ENCODE measurements at places on chromosomes 1 and 21.

DNA sequence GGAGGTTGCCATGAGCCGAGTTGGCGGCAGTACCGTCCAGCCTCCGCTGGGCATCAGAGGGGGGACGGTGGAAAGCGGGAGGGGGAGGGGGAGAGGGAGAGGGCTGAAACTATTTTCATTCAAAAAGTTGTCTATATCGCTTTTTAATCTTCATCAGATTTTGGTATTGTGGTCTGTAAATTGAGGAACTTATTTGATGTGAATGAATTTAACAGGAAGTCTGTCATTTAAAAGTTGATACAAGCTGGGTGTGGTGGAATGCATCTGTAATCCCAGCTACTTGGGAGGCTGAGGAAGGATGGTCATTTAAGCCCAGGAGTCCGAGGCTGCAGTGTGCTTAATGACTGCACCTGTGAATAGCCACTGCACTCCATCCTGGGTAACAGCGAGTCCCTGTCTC lies 3.0 kb upstream of the EPHX4 start:
- DNase-seq: no peak

DNA sequence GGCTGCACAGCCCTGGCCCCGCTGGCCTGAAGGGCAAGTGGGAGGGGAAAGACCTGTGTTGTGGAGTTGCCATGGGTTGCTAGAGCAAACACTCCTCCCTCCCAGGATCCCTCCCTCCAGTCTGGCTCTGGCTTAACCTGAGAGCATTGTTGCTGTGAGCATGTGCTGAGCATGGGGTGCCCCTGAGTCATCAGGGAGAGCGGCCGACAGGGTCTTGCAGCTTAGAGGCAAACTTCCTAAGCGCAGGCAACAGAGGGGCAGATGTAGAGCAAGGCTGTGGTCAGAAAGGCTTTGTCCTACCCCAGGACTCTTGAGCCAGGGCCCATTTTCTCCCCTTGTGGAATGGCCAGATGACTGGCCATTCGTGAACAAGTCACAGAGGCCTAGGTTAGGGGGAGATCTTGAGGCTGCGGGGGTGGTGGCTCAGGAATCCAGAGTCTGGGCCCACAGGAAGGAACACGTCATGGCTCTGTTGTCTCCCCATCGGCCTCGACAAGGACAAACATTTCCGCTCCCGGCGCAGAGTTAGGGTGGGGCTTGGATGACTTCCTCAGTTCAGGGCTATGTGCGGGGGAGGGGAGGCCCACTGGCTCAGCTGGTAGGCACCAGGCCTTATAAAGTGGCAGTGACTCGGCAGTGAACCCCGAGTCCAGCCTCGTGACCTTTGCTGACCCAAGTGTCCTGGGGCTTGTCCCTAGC lies 362 bp upstream of the DYNLT4 start:
- DNase-seq: peak; percentile 92

GRCh38 chr1:243883551-243883950 lies 33.5 kb upstream of the AKT3 start:
- DNase-seq: no peak

GRCh38 chr1:21503706-21504377 lies 5.4 kb upstream of the ALPL start:
- no peak for DNase-seq

DNA sequence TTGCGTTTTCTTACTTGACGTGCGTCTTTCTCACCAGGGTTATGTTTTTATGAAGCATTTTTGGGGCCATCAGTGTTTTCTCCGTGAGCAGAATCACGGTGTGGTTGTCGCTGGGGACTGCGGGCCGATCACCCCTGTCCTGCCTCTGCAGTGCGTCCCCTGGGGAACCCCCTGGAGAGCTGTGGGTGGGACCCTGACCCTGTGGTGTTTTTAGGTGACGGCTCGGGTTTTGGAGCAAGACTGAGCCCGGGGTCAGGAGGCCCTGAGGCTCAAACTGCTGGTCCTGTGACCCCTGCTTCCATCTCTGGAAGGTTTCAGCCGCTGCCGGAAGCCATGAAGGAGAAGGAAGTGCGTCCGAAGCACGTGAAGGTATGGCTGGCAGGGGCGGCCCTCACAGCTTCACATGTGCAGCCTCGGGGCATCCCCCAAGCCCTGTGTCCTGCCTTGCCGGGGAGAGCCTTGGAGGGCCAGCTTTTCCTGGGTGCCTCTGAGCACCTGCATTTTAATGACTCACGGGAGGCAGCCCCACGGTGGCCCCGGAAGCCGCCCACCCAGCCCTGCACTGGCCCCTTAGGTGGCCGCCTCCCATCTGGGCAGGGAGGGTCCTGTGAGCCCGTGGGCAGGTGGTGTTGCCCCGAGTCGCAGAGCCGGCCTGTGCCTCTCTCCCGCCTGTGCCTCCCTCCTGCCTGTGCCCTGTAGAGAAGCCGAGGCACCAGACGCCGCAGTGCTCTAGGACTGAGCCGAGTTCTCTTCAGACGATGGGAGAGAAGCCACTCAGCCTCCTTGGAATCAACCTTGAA lies 36.7 kb upstream of the DIP2A start:
- no peak for DNase-seq

DNA sequence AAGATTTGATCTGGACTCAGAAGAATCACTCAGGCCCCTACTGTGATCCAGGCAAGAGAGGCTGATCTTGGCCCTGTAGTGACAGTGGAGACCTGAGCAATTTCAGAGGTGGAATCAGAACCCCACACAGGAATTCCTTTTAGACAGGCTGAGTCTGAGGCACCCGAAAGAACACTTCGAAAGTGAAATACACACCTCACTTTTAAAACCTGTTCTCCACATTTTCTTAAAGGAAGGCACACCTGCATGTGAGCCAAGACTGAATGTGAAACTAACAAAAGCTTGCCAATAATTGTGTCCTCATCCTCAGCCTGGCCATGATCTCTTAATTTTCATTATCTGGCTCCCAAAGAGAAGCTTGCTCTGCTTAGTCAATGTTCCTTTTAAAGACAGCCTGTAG lies 32.2 kb downstream of the SIPA1L2 start:
- DNase-seq: no peak

- no peak for DNase-seq
These were observed 642.7 kb downstream of the NPHP4 start for GRCh38 chr1:5349526-5349925.

DNA sequence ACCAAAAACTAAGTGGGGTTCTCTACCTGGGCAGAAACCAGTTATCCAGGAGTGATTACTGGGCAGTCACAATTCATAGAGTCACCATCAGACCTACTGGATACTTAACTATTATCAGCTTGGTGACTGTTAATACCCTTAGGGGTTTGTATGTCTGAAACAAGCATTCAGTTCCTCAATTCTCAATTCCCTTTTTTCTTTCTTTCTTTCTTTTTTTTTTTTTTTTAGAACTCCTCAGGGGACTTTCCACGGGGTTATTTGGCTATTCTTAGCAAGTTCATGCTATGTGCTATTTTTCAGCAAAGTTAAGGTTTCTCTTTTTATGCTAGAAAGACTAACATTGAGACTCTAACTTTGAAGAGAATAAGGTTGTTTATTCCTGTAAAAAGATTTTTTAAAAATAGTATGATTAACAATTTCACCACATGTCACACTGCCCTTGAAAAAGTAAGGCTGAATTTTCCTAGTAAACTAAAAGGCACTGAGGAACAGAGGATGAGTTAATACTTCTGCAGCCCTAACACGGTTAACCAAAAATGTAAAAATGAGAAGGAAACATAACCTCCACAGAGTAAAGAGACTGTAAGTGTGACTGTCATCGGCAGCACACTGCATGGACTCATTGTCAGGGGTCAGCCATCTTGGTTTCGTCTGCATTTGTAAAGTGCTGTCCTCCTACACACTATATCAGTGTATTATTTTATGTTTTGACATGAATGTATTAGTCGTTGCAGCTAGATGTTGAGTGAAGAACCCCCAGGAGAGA lies 310.2 kb downstream of the NTNG1 start:
- no peak for DNase-seq

GRCh38 chr1:27275696-27276095 lies 41.3 kb downstream of the WDTC1 start:
- no peak for DNase-seq

DNA sequence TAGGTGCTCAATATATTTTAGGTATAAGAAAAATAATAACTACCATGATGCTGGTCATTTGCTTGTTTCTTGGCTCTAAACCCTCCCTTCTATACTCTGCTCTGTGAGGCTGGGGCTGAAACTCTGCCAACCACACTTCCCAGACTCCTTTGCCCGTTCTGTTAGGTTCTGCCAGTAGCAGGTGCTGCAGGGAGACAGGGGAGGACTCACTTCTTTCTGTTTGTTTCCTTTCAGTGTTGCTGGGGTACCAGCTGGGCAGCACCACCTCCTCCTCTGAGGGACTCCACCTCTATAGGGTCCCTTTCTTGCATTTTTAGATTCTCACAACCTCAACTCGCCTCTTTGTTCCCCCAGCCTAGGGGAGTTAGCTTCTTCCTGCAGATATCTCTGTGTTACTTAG lies 17.0 kb upstream of the SH2D2A start:
- no peak for DNase-seq

GRCh38 chr1:75765697-75766355 lies 20.2 kb upstream of the RABGGTB start:
- no peak for DNase-seq

DNA sequence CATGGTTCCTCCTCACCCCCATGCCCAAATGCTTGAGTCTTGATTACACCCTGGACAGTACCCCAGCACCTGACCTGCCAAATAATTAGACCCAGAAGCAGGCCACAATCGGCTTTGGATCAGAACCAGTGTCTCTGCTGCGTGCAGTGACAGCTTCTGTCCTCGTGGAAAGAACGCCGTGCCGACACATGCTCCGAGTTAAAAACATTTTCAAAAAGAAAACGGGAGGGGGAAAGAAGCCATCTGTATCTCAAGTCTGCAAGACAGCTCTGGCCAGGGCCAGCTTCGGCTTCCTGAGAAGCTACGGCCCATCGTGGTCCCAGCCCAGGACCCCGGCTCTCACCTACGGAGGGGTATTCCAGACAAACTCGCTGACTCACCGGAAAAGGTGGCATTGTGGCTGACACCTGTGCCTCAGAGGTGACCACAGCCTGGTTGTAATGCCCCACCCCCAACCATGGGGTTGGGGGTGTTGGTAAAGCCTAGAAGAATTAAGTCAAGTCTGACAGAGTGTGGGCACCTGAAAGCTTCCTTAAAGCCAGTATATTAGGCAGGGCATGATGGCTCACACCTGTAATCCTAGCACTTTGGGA lies 25.8 kb downstream of the SSBP3 start:
- DNase-seq: no peak

GRCh38 chr1:55958498-55958897 lies 620.9 kb downstream of the PLPP3 start:
- no peak for DNase-seq

GRCh38 chr1:41365772-41366454 lies 4.7 kb downstream of the FOXO6 start:
- no peak for DNase-seq

GRCh38 chr1:41621791-41622190 lies 137.3 kb upstream of the EDN2 start:
- DNase-seq: no peak

GRCh38 chr21:36516281-36516680 lies 36.4 kb upstream of the CLDN14 start:
- DNase-seq: no peak

- DNase-seq: no peak
These were observed 143.9 kb downstream of the GALNT2 start for GRCh38 chr1:230210981-230211336.

DNA sequence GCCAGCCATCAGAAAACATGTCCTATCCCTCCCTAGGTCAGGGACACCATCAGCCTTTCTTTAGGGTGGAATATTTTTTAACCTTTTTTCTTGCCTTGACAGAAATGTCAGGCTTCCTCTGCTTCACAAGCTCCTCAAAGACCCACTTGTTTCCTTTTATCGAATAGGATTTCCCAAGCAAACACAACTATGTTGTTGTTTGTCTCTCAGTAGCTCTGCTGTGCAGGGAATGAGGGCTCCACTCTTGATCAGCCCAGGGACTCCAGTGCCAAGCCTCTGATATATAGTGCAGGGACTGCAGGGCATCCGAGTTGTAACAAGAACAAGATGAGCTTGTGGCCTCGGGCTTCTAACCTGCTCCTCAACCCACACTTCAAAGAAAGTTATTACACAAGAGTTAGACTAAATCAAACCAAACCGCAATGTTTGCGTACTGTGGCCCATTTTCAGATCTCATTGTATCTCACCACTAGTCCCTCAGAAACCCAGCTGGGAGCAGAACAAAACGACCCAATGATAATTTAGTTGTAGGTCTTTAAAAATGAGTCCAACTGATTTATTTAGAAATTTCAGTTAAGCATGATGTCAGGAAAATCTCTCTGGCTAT lies 108.1 kb downstream of the ATG4C start:
- DNase-seq: no peak

- DNase-seq: no peak
These were observed 167.3 kb downstream of the ZZZ3 start for GRCh38 chr1:77514921-77515776.

- no peak for DNase-seq
These were observed 30.2 kb downstream of the AK4 start for GRCh38 chr1:65178235-65178634.

DNA sequence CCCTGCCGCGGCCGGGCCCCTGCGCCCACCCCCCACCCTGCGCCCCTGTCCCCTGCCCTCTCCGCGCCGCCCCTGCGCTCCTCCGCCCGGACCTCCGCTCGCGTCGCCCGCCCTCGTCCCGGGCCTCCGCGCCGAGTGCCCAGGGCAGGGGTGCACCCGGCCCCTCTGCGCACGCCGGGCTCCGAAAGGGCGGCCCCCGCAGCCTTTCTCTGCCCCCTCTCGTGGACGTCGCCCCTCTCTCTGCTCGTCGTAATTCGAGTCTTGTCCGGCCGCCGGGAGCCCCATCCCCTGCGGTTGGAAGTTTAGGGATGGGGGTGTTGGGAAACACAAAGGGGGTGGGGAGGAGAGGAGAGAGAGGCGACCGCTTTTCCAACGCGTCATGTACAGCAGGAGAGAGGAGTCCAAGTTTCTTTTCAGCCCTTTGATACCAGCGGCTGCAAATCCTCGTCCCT lies 407 bp downstream of the GALNT2 start:
- DNase-seq: no peak

- DNase-seq: no peak
These were observed 6.3 kb downstream of the FAAH start for GRCh38 chr1:46400421-46400820.

DNA sequence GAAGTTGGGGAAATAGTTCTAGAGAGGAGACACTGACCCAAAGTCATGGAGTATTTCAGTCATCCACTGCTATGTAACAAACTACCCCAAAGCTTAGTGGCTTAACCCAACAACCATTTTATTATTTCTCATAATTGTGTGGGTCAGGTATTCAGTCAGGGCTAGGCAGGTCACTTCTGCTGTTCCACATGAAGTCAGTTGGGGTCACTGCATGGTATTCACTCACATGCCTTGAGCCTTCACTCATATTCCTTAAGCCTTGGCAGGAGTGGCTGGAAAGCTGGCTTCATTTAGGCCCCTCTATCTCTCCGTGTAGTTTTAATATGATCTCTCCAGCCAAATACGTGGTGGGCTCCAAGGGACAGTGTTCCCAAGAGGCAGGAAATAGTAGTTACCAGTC lies 17.5 kb upstream of the RNF11 start:
- DNase-seq: no peak

Measured in activated CD8-positive, alpha-beta memory T cell treated with anti-CD3 and anti-CD28 coated beads for 1 hour (primary cell).